Hematopoietic multipotent progenitor cell treated with erythropoietin and hydrocortisone succinate and interleukin-3 and kit ligand, for 4 days (in vitro differentiated cells): ENCODE measurements at places on chromosomes 5 and 9.

- DNase-seq = no peak
Measured at GRCh38 chr9:27497883-27498417, 26.1 kb upstream of the IFNK start.

DNA sequence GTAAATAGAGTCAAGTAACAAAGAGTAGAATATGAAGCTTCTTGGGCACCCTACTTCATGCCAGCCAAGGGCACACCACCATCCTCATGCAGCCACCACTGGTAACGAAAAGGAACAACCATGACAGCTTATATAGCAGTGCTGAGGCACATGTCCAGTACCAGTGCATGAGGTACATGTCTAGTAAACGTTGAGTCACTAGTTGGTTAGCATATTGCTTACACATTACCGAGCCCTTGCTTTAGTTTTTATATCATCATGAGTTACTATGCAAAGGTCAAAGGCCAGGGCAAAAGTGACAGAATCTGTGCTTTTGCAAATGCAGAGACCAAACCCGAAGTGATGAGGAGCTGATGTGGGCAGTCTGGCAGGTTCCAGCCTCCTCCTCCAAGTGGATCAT, 147.1 kb upstream of the MAP1B start:
- no peak for DNase-seq

GRCh38 chr5:121144764-121145163, 680.7 kb downstream of the PRR16 start:
- DNase-seq = no peak

- no peak for DNase-seq
Measured at GRCh38 chr5:113232221-113232620, 202.6 kb downstream of the TSSK1B start.

GRCh38 chr5:143262393-143263174, 140.9 kb downstream of the NR3C1 start:
- no peak for DNase-seq

DNA sequence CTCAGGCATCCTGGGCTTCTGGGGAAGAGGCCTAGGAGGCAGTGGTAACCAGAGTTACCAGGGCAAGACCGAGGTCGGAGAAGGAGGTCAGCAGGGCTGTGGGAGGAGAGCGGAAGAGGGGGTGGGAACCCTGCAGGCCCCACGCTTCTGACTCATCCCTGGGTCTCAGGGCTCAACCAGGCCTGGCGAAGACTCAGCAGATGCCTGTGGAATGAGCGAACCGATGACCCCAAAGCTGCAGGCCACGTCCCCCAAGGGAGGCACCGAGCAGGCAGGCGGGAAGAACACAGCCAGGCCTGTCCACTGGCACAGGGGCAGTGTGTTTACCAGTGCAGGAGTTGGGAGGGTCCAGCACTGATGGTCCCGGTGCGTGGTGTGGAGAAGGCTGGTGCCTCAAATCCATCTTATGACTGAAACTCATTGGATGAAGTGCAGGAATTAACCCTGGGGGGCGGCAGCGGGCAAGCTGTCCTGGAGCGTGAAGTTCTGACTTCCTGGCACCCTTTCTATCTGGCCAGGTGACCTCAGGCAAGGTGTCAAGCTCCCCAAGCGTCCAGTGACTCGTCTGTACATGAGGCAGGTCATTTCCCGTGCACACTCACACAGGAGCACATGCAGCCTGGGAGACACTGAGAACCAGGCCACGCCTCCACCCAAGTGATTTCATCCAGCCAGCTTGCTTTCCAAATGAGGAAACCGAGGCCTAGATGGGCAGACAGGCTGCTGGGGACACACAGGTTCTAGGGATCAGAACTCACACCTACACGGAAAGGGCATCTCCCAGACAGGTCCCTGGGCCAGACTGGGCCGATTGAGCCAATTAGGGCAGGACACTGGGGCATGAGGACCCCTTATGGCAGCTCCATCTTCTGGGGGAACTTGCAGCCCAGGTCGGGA, 69.1 kb downstream of the ADAMTS2 start:
- DNase-seq = no peak

GRCh38 chr5:73739650-73740049, 113.7 kb downstream of the ARHGEF28 start:
- DNase-seq = no peak

- peak; percentile 31 for DNase-seq
Measured at GRCh38 chr9:128787659-128788058, 606 bp downstream of the TBC1D13 start.

- no peak for DNase-seq
Measured at GRCh38 chr9:91833878-91834255, 116.2 kb downstream of the ROR2 start.

- no peak for DNase-seq
Measured at GRCh38 chr5:181099602-181100086, 31.3 kb downstream of the OR2V1 start.

GRCh38 chr5:61023131-61023530, 78.1 kb downstream of the NDUFAF2 start:
- no peak for DNase-seq

DNA sequence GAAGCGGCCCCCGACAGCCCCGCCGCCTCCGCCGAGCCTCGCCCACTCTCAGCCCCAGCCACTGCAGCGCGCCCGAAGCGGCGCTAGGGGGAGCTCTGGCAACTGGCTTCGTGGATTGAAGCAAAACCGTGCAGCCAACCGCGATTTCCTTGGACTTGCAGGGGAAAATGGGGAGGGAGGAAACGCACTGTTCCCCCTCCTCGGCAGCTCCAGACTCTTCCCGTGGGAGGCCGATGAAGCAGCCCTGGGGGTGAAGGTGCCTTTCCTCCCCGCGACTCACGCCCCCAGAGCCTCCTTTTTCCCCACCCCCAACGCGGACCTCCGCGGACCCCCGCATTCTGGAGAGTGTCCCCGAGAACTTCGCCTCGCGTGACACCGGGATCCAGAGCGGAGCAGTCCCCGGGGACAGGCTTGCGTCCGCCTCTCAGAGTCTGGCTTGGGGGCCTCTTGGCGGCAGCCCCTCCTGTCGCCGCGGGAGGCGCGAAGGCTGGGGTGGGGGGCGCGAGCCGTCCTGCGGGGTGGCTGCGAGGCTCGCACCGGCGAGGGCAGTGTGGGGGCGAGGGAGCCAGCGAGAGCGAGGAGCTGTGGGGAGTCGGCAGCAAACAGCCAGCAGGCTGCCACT, 3.8 kb downstream of the IER5L start:
- peak; percentile 90 for DNase-seq

DNA sequence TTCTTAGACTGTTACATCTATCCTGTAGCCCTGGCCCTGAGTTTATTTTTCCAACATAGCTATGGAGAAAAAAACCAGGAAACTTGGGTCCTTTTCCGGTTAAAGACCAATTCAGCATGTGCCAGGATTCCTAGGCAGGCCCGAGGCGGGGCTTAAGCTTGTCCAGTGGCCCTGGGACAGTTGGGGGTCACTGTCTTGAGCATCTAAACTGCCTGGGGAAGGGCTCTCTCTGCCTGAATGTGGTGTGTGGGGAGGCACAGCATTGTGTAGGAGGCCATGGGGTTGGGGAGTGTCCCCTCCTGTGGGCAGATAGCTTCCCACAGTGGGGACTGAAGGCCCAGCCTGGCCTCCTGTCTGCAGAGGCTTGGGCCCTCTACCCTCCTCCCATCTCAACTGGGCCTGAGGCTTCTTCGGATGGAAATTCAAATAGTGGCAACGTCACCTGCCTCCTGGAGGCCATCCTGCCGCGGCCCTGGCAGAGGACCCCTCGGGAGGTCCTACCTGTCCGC, 88.8 kb downstream of the PHF2 start:
- no peak for DNase-seq

DNA sequence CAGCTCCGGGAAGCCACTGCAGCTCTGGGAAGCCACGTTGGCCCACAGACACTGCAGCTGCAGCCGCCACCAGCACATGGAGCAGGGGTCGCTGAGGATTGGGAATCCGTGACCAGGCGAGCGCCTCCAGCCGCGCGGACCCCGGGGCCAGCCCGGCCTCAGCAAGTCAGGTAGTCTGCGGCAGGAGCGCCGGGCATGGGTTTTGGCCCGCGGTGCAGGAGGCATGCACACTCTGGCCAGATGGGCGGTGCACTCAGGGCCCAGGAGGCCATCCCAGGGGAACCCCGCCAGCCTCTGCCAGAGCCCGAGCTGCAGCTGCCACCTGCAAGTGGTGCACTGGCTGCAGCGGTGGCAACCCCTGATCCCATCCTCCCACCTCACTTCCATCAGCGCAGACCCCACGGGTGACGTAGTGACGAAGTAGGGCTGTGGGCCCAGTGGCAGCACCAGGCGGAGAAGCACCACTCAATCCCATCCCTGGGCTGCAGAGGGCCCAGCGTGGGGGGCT, 368.3 kb upstream of the SPATA31A5 start:
- no peak for DNase-seq

DNA sequence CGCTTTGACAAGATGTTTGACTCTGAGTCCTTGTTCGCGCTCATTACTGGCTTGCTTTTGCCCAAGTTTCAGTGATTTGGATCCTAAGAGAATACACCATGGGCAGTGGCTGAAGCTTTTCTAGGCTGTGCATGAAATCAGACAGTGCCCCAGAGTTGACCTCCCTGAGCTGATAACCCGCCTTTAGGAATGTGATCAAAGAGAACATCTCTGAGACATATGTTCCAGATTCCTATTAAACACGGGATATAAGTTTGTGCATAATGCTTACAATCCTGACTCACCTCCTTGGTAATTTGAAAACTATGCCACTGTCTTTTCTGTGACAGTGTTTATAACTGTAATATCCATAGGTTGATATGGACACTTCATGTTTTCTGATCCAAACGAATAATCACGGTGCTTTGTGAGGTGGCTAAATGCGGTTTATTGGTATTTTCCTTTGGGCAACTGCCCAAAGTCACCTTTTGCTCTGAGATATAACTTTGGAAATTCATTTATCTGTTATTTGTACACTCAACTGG, 732.9 kb downstream of the MTRR start:
- no peak for DNase-seq

DNA sequence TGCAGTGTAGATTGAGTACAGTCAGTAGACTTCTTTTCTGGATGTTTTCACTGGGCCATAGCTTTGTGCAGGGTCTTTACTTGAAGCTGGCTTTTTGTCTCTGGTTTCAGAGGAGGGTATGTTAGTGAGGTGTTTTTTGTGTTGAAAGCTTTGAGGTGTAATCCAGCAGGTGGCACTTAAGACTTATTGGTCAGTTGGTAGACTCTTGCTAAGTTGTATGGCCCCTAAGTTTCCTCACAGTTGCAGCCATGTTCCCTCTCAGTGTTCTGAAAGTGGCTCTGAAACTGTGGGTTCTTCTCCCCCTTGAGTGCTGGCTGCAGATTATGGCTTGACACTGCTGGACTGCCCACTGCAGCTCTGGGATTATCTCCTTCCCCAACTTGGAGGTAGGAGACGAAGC, 55.7 kb upstream of the SLC44A1 start:
- DNase-seq = peak; percentile 30

DNA sequence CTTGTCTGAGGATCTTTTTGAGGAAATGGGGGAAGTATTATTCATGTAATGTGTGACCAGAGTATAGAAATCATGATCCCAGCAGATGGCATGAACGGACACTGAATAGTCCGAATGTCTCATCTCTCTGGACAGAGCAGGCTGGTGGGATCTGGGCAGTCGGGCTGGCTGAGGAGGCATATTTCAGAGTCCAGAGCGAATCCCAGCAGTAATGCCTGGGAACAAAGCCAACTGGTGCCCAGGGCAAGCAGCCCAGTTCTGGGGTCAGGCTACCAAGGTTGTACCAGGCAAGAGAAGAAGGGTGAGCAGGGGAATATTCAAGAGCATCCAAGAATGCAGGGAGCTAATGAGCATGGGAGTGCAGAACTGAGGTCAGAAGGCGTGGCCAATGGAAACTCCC, 306.4 kb downstream of the ZSWIM6 start:
- DNase-seq = no peak

DNA sequence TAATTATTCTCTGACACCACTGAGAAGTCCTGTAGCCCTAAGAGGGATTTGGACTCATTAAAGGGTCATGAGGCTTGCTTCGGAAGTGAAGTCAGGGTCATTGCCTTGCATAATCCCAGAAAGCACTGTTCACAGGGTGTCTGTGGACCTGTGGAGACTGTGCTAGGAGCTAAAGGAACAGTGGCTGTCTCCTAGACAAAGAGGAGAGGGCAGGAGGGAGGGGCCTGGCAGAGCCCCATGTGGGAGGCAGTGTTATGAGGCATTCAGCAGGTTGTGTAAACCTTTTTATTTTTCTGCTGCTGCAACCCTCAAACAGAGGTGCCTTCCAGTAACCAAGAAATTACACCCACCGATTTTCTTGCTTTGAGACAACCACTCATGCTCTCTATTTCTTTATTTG, 3.3 kb downstream of the TMEM174 start:
- no peak for DNase-seq

DNA sequence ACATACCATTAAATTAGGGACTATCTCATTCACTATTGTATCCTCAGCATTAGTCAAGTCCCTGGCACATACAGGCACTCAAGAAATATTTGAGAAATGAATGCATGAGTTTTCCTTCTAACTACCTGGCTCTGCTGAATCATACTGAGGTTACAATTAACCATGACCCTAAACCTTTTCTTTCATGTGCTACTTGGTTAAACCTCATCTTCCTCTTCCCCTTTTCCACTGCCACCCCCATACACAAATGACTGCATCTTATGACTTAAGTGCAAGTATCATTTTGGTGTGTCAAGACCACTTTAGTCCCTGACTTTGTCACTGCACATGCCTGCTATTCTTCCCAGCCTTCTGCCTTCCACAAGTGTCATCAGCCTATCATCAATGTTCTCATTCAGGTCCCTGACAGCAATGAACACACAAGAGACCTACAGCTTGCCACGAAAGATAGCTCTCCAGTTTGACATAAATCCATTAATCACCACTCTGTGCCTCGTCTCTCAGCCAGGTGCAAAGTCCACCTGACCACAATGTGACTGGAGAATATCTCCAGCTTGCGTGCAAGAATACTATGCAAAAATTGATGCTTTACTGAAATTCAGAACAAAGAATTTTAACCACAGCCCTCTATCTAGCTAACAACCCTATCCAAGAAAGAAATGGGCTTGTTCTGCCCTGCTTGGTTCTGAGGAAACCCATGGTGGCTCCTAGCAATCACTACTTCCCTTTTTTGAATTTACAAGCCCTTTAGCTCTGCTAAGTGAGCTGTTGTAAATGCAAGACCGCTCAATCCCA, 74.5 kb downstream of the MAPKAP1 start:
- DNase-seq = peak; percentile 79

DNA sequence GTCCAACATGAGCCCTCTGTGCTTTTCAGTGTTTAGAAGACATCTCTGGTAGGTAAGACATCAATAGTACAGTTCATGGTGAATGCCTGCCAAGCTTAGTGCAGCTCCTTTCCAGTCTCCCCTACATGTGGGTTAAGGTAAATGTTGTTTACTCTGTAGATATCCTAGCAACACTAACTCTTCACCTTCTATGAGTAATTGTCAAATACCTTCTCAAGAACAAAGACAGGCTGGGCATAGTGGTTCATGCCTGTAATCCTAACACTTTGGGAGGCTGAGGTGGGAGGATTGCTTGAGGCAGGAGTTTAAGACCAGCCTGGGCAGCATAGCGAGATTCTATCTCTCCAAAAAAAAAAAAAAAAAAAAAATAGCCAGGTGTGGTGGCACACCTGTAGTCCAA, 18.7 kb upstream of the RASGRF2 start:
- no peak for DNase-seq
